Sigmoid colon (tissue), 7 donors: ENCODE measurements at places on chromosomes 5 and 9. TPM values are rescaled to one million over a fixed set of nuclear protein-coding genes. Genes with fewer than 3 reads are reported as not detected.

DNA sequence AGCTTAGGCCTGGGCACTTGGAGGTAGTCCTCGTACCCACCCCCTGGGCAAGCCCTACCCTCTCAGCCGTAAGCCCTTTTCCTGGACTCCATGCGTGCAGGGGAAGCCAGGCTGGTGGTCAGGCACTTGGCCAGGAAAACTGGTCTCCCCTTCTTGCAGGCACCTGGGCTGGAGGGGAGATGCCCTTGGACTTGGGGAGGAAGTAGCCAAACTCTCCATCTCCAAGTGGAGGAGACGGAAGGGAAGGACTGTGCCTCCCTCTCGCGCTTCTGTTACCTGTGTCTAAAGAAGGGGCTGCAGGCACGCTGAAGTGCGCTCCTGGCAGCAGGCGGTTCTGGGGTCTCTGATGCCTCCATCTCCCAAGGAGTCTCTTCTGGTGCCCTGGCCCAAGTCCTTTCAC is 283.9 kb downstream of the PBX3 start:
- DNase-seq: no peak
- no peaks in the 10 kb centered on the region for H3K27me3 ChIP-seq
- H3K4me1 ChIP-seq: no peaks in the 10 kb centered on the region
- H3K4me3 ChIP-seq: no peak overlapping the region
- no peaks in the 10 kb centered on the region for H3K36me3 ChIP-seq

- H3K36me3 ChIP-seq: no peaks in the 10 kb centered on the region
- no peak overlapping the region for H3K4me3 ChIP-seq
- H3K27me3 ChIP-seq: no peaks in the 10 kb centered on the region
- H3K4me1 ChIP-seq: no peaks in the 10 kb centered on the region
Measured at GRCh38 chr5:54895816-54896341, 89.5 kb downstream of the ESM1 start.

- no peaks in the 10 kb centered on the region for H3K4me1 ChIP-seq
- DNase-seq: no peak
- no peak overlapping the region for H3K27ac ChIP-seq
- H3K36me3 ChIP-seq: no peaks in the 10 kb centered on the region
- H3K27me3 ChIP-seq: no peaks in the 10 kb centered on the region
Measured at GRCh38 chr5:109034306-109034705, 286.6 kb downstream of the FER start.

- H3K4me1 ChIP-seq: no peaks in the 10 kb centered on the region
- no peak overlapping the region for H3K27ac ChIP-seq
- peak; percentile 63 for DNase-seq
- H3K4me3 ChIP-seq: no peak overlapping the region
- peaks cover 12% of the 10 kb centered on the region for H3K36me3 ChIP-seq
- no peaks in the 10 kb centered on the region for H3K27me3 ChIP-seq
Measured at GRCh38 chr9:136016572-136017288, 55.6 kb upstream of the UBAC1 start.

GRCh38 chr5:126482591-126482990 is 59.4 kb downstream of the GRAMD2B start:
- no peaks in the 10 kb centered on the region for H3K4me1 ChIP-seq
- H3K36me3 ChIP-seq: peaks cover 42% of the 10 kb centered on the region
- no peak overlapping the region for H3K27ac ChIP-seq
- no peak overlapping the region for H3K4me3 ChIP-seq
- no peaks in the 10 kb centered on the region for H3K27me3 ChIP-seq
- DNase-seq: no peak

- H3K27ac ChIP-seq: no peak overlapping the region
- H3K4me1 ChIP-seq: peaks cover 8% of the 10 kb centered on the region
- no peaks in the 10 kb centered on the region for H3K36me3 ChIP-seq
- no peak overlapping the region for H3K4me3 ChIP-seq
Measured at GRCh38 chr5:80414113-80414512, 6.2 kb downstream of the ZFYVE16 start.

- H3K36me3 ChIP-seq: no peaks in the 10 kb centered on the region
- no peaks in the 10 kb centered on the region for H3K27me3 ChIP-seq
- no peak overlapping the region for H3K4me3 ChIP-seq
- DNase-seq: no peak
Measured at GRCh38 chr5:11584017-11584416, 320.2 kb downstream of the CTNND2 start.

GRCh38 chr5:145316282-145316681 is 518.9 kb downstream of the PRELID2 start:
- H3K27ac ChIP-seq: no peak overlapping the region
- no peaks in the 10 kb centered on the region for H3K36me3 ChIP-seq
- no peak for DNase-seq
- no peak overlapping the region for H3K4me3 ChIP-seq

GRCh38 chr9:100088202-100088601 is 10.6 kb downstream of the ERP44 start:
- peaks cover 4% of the 10 kb centered on the region for H3K4me1 ChIP-seq
- DNase-seq: no peak
- H3K27ac ChIP-seq: no peak overlapping the region
- H3K4me3 ChIP-seq: no peak overlapping the region
- no peaks in the 10 kb centered on the region for H3K27me3 ChIP-seq

DNA sequence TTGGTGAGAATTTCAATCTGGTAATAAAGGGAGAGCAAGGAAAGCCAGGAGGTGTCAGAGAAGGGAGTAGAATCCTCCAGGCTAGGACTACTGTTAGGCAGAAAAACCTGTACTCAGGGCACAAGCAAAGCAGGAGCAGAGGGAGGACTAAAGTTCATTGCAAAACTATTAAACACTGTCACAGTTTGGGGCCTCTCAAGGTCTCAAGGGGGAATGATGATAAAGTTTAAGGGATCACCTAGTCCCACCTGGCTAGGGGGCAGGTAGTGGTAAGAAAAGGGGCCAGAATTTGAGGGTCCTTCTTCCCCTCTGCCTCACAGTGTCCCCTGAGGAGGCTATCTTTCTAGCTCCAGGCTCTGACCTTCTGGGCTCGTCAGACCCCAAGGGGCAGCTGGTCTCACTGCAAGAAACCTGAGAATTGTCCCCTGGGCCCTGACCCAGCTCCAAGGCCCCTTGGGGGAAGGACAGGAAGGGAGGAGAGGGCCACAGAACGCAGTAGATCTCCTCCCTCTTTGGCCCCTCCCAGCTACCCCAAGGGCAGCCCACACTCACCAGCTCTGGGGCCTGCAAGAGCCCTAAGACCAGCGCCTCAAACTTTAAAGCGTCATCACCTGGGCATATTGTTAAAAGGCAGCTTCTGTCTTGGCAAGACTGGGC is 974 bp downstream of the CCDC69 start:
- DNase-seq: peak; percentile 88
- no peaks in the 10 kb centered on the region for H3K36me3 ChIP-seq
- H3K4me3 ChIP-seq: peak overlapping the region; percentile 92
- H3K4me1 ChIP-seq: peaks cover 55% of the 10 kb centered on the region

DNA sequence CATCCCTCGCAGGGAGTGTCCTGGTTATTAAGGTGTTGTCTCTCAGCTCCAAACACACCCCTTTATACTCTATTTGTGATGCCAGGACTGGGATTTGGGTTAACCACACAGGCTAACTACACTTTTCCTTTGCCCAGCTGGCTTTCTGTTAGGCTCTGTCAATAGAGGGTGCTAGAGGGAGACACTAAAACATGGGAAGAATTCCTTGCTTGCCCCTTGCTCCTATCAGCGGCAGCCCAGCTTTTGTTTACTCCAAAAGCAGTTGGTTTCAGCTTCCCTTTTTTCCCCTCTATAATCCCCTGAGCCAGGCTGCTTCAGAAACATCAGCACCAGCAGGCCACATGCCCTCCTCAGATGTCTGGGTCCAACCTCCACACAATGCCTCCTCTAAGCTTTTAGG is 297.1 kb downstream of the KCTD16 start:
- no peaks in the 10 kb centered on the region for H3K36me3 ChIP-seq
- no peaks in the 10 kb centered on the region for H3K4me1 ChIP-seq
- H3K4me3 ChIP-seq: no peak overlapping the region
- H3K27me3 ChIP-seq: no peaks in the 10 kb centered on the region
- no peak for DNase-seq

DNA sequence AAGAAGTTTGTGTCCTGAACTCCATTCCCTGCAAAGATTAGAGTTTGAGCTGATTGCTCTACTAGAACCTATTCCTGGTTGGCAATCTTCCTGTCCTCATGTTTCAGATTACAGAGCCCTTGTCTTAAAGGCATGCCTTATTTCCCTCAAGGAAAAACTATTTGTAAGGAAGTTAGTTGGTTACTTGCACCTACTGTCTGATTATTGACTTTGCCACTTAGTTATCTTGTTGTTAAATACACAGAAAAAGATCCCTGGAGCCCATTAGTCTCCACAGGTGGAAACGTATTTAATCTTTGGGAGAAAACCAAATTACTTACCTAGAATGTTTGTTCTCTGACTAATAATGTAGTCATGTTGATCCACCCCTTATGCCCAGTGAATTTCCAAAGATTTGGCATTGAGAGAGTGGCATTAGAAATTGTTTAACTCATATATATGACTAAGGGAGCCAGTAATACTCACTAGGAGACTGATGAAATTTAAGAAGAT is 132.3 kb upstream of the ELL2 start:
- H3K27me3 ChIP-seq: no peaks in the 10 kb centered on the region
- H3K36me3 ChIP-seq: no peaks in the 10 kb centered on the region
- no peak overlapping the region for H3K27ac ChIP-seq
- H3K4me3 ChIP-seq: no peak overlapping the region
- DNase-seq: no peak

CCDC183 gene
- 1.5 TPM for total RNA-seq

CCL28 gene
- total RNA-seq: 1.6 TPM
